SK-N-SH (cell line): ENCODE measurements at places on chromosomes 6 and 20. TPM values are rescaled to one million over a fixed set of nuclear protein-coding genes. Genes with fewer than 3 reads are reported as not detected.

Gene ABT1
- 15.4 and 18.4 TPM in 2 replicates for polyA plus RNA-seq

Gene PCSK2
- not detected in 2 replicates for polyA plus RNA-seq

- H3K27me3 ChIP-seq = no peaks in the 10 kb centered on the region
- H3K4me3 ChIP-seq = no peak overlapping the region
- H3K27ac ChIP-seq = no peak overlapping the region
- DNase-seq = no peak
- peaks cover 7% of the 10 kb centered on the region; the same call in 1 of the 2 replicates for H3K36me3 ChIP-seq
These were observed 15.0 kb downstream of the RAB23 start for GRCh38 chr6:57207141-57207540.

DNA sequence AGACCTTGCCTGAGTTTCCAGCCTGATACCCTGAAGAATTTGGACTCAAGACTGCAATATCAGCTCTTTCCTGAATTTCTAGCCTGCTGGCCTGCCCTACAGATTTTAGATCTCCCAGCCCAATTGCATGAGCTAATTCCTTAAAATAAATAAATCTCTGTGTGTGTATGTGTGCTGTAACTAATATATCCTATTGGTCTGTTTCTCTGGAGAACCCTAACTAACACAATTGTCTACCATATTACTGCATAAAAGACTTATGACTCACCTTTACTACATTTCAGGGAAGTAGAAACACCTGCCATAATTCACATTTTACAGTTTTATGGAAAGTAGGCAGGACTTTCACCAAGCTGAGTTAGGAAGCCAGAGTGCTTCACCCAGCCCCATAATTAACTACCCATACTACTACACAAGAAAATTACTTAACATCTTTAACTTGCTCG lies 90.7 kb upstream of the BEND6 start:
- peaks cover 10% of the 10 kb centered on the region for H3K4me1 ChIP-seq
- DNase-seq = no peak
- no peaks in the 10 kb centered on the region for H3K36me3 ChIP-seq
- peak overlapping the region; percentile 58; the same call in 1 of the 2 replicates for H3K27ac ChIP-seq
- no peak overlapping the region for H3K4me3 ChIP-seq
- H3K27me3 ChIP-seq = no peaks in the 10 kb centered on the region
